ENCODE measurements at places on chromosomes 13 and 19.

DNA sequence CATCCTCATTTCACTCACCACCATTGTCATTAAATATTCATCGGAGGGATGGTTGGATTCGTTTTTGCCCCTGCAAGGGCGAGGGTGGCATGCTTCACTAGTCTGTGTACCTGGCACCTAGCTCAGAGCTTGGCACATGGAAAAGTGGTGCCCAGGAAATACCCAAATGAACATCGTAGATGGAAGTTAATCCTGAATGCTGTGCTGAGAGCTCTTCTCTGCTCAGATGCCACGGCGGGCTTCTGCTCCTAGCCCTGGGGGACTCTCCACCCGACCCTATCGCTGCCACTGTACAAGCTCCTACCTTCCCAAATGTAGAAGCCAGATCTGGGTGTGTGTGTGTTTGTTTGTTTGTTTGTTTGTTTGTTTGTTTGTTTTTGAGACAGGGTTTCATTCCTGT lies 113.0 kb upstream of the ZNF507 start:
- DNase-seq: no peak

- no peak for DNase-seq
These were observed 4.4 kb downstream of the ZNF211 start for GRCh38 chr19:57637379-57637778.

DNA sequence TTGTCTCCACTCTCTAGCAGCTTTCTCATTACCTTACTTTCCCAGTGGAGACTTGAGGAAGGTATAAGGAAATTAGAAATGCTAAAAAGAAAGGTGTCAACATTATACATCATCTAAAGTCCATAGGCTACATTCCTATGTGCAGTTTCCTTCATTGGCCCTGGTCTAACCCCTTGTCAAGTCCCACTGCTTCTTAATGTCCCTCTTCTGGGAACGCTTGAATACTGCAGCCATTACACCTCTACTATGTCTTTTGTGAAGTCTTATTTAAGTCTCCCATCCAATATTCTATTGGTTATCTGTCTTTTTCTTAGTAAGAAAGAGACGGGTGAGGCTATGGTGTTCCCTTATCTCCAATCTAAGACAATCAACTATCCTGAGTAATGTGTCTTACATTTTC lies 332.6 kb upstream of the TMTC4 start:
- DNase-seq: no peak

- no peak for DNase-seq
These were observed 7.0 kb downstream of the MAP1S start for GRCh38 chr19:17726136-17726741.

DNA sequence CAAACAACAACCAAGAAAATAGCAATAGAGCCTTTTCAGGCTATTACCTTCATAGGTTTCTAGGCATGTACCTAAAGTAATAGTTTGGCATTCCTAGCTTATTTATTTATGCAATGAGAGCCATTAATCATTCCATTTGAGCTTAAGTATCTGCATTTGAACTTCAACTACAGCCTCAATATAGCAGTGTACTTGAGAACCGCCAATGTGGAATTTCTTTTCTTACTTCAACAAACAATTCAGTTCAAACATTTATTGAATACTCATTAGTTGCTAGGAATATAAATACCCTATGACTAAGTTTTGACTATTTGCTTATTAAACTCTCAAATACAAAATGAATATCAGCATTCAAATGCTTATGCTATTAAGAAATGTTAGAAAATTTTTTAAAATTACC lies 38.0 kb upstream of the FREM2 start:
- DNase-seq: no peak

- DNase-seq: no peak
These were observed 11.6 kb upstream of the HTR2A start for GRCh38 chr13:46908501-46908900.

DNA sequence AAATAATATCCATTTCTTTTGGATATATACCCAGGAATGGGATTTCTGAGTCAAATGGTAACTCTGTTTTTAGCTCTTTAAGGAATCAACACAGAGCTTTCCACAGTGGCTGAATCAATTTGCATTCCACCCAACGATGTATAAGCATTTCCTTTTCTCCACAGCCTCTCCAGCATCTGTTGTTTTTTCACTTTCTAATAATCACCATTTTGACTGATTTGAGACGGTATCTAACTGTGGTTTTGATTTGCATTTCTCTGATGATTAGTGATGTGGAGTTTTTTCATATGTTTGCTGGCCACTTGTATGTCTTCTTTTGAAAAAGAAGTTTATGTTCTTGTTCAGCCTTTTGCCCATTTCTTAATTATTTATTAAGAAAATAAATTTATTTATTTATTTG lies 352.2 kb upstream of the OBI1 start:
- DNase-seq: no peak

DNA sequence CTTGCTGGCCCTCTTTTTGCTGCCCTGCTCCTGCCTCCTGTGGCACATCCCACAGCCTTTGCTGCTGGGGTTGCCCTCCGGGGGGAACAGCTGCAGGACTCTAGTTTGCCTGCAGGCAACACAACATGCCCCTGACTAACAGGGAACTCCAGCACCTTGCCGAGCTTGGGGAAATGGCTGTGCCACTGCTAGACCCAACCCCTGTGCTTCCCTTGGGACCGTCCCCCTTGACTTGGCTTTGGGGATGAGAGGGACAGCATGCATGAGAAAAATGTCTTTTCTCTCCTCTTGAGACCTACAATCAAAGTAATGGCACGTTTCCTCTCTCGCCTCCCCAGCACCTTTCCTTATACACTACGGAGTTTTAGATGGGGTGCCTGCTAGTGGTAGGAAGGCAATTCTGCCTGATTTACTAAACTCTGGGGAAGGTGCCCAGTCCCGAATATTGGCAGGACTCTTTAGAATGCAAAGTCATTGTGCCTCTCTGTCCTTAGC lies 12.4 kb upstream of the VWA8 start:
- no peak for DNase-seq

DNA sequence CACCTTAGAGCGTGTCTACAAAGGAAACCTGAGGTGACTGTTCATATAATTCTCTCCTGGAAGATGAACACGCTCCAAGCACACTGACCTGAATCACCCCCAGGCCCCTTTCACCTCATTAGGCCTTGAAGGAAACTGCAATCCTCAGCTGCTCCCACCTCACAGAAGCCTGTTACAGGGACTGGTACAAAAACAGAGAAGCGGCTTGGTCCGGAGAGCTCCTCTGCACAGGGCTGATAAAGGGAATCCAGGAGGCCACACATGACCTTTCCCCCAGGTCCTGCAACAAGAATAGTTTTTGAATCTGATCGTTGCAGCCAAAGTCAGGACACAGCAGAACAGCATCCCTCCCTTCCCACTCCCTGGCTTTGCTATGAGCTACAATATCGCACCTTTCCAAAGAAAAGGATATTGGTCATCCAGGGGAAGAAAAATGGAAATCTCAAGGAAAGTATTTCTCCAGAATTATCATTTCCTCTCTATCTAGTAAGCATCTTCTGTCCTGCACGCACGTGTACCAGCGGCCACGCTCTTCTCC lies 666.7 kb downstream of the UQCRFS1 start:
- no peak for DNase-seq

DNA sequence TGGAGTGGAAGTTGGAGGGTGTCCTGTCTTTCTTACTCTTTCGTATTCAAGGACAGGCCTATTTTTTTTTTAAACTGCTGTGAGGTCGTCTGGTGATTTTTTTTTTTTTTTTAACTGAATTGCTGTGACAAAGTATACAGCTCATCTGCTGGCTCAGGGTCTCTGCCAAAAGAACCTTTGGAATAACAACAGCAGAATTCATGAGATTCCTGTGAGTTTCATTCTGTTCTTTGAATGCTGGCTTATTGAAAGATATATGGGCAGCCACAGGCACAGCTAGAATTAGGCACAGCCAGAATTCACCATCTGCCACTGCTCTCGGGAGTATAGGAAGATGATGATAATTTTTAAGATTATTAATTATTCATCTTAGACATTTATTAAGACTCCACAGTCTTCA lies 21.4 kb upstream of the FRY start:
- no peak for DNase-seq

GRCh38 chr19:12450844-12451243 lies 10.0 kb upstream of the ZNF443 start:
- DNase-seq: no peak

DNA sequence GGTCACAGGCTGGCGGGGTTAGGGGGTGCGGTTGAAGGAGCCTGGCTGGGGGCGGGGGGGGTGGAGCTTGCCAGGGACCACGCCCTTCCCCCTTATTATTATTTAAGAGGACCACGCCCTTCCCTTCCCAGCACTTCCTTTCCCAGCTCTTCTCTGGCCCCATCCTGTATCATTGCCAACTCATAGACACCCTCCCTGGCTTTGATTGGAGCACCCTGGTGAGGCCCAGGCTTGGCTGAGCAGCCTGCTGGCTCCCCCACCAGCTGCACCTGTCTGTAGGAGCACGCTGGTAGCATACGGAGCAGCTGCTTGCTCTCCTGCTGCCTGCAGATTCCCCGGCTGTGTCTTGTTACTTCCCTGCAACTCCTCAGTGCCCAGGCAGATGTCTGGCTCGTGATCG lies 62.5 kb upstream of the PDX1 start:
- no peak for DNase-seq

DNA sequence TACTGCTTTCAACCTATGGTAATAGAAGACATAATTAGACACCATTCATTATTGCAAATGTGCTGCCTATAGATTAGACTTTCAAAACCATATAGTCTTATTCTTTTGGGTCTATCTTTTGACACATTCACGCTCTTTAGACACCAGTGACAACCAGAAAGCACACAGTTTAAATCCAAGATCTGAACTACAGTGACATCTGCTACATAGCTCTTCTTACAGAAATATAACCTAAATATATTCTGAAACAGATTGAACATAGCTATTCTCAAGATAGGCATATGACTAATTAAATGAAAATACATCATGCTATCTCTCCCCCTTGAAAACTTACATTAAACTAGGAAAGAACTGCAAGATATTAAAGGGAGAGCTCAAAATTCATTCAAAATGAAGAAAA lies 514.2 kb upstream of the SLITRK6 start:
- no peak for DNase-seq

- DNase-seq: no peak
These were observed 852 bp upstream of the SHISA7 start for GRCh38 chr19:55443824-55444480.

GRCh38 chr19:55913643-55914268 lies 18.4 kb downstream of the NLRP13 start:
- no peak for DNase-seq

DNA sequence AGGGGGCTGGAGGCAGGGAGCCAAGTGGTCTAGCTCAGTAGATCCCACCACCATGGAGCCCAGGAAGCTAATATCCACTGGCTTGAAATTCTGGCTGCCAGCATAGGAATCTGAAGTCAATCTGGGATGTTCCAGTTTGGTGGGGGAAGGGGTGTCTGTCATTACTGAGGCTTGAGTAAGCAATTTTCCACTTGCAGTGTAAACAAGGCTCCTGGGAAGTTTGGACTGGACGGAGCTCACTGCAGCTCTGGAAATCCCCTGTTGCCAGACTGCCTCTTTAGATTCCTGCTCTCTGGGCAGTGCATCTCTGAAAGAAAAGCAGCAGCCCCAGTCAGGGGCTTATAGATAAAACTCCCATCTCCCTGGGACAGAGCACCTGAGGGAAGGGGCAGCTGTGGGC lies 349.2 kb upstream of the KLHL1 start:
- DNase-seq: no peak

GRCh38 chr19:55112777-55113569 lies 4.5 kb downstream of the PPP1R12C start:
- DNase-seq: no peak

- peak; percentile 48 for DNase-seq
These were observed 153.2 kb upstream of the SOX1 start for GRCh38 chr13:111913761-111914140.

DNA sequence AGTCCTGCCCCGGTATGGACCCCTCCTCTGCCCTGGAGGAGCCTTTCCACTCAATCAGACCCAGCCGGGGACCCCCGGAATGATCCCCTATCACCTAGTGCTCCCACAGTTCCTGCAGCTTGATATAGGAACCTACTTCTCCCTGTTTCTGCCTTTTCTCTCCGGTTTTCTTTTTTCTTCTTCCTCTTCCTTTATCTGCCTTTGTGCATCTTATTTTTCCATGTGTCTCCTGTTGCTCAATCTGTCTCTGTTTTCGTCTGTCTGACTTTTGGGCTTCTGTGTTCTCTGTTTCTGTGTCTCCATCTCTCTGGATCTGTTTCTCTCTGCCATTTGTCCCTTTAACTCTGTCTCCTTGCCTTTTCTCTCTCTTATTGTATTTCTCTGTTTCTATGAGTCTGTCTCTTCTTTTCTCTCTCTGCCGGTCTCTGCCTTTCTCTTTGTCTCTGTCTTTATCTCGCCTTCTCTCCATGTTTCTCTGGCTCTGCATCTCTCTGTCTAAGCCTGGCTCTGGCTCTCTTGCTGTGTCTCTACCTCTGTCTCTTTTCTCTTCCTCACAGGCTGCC lies 10.0 kb downstream of the MEGF8 start:
- DNase-seq: no peak

- DNase-seq: no peak
These were observed 15.9 kb downstream of the IRS2 start for GRCh38 chr13:109770436-109770835.

GRCh38 chr13:102945324-102945815 lies 99.5 kb downstream of the ERCC5 start:
- DNase-seq: peak; percentile 63

DNA sequence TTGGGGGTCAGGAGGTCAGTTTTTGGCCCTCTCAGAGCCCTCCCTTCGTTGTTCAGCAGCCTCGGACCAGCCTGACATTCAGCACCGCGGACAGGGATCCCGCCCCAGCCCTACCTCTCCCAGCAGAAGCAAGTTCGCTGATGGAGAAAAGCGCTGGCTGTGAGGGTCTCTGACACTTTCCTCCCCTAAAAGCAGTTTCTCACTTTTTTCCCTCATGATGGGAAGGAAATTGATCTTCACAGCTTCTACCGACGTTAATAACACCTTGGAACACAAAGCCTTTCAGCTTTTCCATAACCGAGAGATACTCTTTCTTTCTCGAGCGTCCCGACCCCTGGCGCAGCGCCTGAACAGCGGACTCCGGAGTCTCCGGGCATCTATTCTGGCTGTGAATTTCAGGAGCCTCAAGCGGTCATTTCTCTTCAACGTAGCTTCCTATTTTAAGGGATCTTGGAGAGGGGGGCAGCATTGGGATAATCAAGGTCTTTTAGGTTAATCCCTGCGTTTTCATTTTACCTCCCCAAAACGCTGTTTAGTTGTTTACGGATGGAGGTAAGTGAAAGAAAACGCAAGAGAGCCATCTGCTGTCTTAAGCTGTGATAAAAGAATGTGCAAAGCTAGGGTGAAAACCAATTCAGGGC lies 467.2 kb downstream of the ITGBL1 start:
- DNase-seq: peak; percentile 96

DNA sequence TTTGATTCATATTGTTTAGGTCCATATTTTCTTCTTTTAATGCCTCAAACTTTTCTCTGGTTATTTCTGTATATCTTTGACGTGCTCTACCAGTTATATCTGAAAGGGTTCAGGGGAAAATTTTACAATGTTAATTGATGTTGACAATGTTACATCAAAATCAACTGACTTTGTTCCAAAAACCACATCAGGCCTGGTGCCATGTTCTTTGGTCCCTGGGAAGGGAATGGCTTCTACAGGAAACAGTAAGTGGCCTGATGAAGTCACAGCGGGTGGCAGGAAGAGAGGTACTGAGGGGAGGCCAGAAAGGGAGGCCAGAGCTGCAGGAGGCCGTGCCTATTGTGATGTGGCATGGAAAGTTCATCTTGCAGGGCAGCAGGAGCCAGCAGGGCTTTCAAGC lies 38.2 kb downstream of the CEP89 start:
- no peak for DNase-seq

- DNase-seq: peak; percentile 99
These were observed at the start of gene TPP2 for GRCh38 chr13:102596147-102597028. Gene TPP2, plus strand, starts transcription at chr13:102596986. Its CDS starts 53 bp downstream, at chr13:102597039.

GRCh38 chr19:10288662-10289166 lies 1.0 kb upstream of the ICAM5 start:
- peak; percentile 17 for DNase-seq

GRCh38 chr13:99969919-99970650 lies 1.5 kb downstream of the ZIC5 start:
- DNase-seq: peak; percentile 64

Measured in DMS79 treated with DMSO at 0.1 percent for 48 hours (cell line).